Natural killer cell (primary cell): ENCODE measurements at places on chromosomes 5 and 9. TPM values are rescaled to one million over a fixed set of nuclear protein-coding genes. Genes with fewer than 3 reads are reported as not detected.

Gene SLC36A2
- not detected for total RNA-seq

Gene SUB1
- 330 TPM for total RNA-seq

Gene PCDHB15
- total RNA-seq, result not detected

DNA sequence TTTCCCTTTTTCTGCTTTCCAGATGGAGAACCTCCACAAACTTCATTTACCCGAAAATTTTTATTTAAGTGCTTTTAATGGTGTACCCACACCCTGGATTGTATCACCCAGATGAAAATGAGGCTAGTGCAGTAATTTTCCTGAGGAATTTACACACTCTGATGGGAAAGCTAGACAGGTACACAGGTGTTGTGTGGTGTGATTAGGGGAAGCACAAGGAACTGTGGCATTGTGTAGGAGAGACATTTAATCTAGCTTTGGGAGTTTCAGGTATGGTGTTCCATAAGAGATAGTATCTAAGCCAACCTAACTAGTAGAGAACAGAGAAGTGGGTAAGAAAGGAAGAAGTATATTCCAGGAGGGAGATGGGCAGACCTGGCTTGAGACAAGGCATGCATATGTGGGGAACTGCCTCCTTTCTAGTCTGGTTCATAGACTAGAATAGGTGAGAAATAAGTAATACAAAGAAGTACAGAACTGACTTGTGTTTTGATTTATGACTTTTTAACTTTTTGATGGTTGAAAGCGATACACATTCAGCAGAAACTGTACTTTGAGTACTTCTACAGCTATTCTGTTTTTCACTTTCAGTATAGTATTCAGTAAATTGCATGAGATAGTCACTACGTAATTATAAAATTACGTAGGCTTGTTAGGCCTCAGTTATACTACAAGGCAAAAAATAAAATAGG, 22.9 kb upstream of the ROPN1L start:
- H3K4me1 ChIP-seq, result no peaks in the 10 kb centered on the region
- H3K27me3 ChIP-seq, result no peaks in the 10 kb centered on the region
- H3K4me3 ChIP-seq, result no peak overlapping the region
- peaks cover 65% of the 10 kb centered on the region for H3K36me3 ChIP-seq
- no peak overlapping the region for H3K27ac ChIP-seq
- no peak for DNase-seq

DNA sequence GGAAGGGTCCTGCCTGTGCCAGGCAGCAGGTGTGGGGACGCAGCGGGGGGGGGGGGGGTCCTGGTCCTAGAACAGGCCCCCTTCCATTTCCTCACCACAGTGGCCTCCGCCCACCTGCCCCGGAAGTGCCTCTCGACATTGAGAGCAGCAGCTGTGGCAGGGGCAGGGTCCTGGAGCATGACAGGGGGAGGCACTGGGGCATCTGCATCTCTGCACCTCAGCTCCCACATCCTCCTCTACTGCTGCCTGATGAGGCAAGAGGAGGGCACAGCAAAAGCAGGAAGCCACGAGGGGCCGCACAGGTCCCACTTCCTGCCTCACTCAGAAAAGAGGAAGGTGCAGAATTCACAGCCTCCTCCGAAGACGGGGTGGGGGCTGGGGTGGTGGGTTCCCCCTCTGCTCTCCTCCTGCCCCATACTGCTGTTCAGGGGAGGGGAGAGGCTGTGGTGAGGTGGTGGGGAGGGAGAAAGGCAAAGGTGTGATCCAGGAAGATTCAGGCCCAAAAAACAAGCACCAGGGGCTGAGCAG, 14.8 kb downstream of the AKNA start:
- H3K27ac ChIP-seq, result peak overlapping the region; percentile 100
- DNase-seq, result peak; percentile 95
- peak overlapping the region; percentile 6 for H3K4me3 ChIP-seq
- H3K4me1 ChIP-seq, result peaks cover 99% of the 10 kb centered on the region
- peaks cover 83% of the 10 kb centered on the region for H3K36me3 ChIP-seq
- no peaks in the 10 kb centered on the region for H3K27me3 ChIP-seq

GRCh38 chr5:142610176-142611001, 75.5 kb downstream of the FGF1 start:
- H3K4me3 ChIP-seq, result no peak overlapping the region
- no peaks in the 10 kb centered on the region for H3K27me3 ChIP-seq
- H3K4me1 ChIP-seq, result no peaks in the 10 kb centered on the region
- H3K36me3 ChIP-seq, result no peaks in the 10 kb centered on the region

- H3K27me3 ChIP-seq, result peaks cover 13% of the 10 kb centered on the region
- H3K36me3 ChIP-seq, result no peaks in the 10 kb centered on the region
- H3K4me3 ChIP-seq, result no peak overlapping the region
These were observed 26.1 kb downstream of the FAM163B start for GRCh38 chr9:133583111-133583510.

DNA sequence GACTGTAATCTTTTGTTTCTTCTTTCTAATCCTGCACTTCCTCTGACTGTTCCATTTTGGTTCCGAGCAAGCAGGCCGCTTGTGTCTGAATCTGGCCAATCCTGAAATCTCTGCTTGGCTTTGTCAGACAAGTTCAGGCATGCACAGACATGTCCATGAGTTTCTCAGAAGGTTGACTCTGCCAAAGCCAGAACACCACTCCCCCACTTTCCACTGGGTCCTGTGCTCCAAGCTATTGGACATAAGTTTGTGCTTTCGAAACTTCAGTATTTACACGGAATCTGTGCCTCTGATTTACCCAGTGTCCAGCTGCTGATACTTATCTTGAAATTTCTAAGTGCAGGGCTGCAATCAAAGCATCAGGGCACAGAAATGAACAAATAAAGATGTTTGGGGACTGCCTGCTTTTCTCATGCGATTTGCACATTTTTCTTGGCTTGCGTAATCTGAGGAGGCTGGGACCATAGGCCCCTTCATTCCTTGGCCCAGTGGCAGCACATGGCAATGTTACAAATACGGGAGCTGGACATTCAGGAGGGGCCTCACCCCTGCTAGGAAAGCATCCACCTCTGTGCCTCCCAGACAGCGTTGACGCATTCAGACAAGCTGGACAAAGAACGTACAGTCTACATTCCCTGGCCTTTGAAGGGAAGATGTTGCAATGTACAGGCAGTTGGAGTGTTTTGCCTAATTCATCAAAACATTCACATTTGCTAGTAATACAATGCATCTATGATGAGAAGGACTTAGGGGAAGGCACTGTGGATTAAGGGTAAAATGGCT, 209.2 kb upstream of the PAPPA start:
- no peak overlapping the region for H3K27ac ChIP-seq
- no peak for DNase-seq
- no peaks in the 10 kb centered on the region for H3K36me3 ChIP-seq

- H3K4me3 ChIP-seq, result no peak overlapping the region
- H3K27me3 ChIP-seq, result no peaks in the 10 kb centered on the region
- DNase-seq, result no peak
- no peaks in the 10 kb centered on the region for H3K36me3 ChIP-seq
- H3K4me1 ChIP-seq, result no peaks in the 10 kb centered on the region
- no peak overlapping the region for H3K27ac ChIP-seq
These were observed 428.8 kb upstream of the ACTBL2 start for GRCh38 chr5:57911438-57911837.

DNA sequence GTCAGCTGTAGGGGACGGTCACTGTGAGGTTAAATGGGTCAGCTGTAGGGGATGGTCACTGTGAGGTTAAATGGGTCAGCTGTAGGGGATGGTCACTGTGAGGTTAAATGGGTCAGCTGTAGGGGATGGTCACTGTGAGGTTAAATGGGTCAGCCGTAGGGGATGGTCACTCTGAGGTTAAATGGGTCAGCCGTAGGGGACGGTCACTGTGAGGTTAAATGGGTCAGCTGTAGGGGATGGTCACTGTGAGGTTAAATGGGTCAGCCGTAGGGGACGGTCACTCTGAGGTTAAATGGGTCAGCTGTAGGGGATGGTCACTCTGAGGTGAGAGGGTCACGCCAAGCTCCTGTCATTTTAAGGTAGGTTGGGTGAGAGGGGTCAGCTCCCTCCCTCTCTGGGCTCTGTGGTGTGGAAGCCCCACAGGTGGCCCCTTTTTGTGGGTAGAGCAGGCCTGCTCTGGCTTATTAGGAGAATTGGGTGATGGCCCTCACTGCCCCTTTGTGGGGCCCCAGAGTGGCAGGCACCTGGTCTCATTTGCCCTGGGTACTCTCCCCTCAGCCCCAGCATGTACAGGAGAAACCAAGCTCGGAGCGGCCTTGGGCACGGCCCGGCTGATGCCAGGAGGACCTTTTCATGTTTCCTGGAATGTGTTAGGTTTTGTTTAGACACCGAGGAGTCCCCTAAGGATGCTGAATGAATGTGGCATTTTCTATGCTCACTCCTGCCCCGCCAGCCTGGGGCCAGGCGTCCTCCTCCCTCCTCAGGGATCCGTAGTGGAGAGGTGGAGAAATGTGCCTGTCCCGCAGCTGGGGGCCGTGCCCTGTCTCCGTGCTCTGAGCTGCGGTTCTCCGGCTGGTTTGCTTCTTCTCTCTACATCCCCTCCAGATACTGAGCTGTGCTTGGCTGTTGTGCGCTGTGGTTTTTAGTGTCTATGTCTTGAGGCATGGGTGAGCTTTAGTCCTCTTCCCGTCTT, 31.4 kb downstream of the AHRR start:
- no peaks in the 10 kb centered on the region for H3K36me3 ChIP-seq
- no peak for DNase-seq
- no peak overlapping the region for H3K27ac ChIP-seq
- no peaks in the 10 kb centered on the region for H3K27me3 ChIP-seq
- no peak overlapping the region for H3K4me3 ChIP-seq

DNA sequence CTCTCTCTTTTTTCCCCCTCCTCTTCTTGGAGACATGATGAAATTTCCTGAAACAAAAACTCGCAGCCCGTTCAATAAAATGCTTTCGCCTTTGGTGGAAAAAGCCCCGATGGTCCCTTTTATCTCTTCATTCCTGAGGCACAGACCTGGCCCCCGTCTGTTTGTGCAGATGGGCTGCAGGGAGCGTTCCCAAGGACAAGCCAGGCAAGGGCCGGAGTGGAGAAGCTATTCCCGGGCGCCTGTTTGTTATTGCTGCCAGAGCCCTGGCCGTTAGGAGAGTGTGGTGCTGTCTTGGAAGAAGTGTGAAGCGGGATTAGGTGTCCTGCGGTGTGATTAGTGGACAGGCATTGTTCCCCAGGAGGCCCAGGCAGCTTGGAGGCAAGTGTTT, 71.9 kb downstream of the SMIM23 start:
- H3K27me3 ChIP-seq, result no peaks in the 10 kb centered on the region
- no peak for DNase-seq
- H3K4me3 ChIP-seq, result no peak overlapping the region
- H3K4me1 ChIP-seq, result peaks cover 11% of the 10 kb centered on the region
- H3K36me3 ChIP-seq, result peaks cover 4% of the 10 kb centered on the region

DNA sequence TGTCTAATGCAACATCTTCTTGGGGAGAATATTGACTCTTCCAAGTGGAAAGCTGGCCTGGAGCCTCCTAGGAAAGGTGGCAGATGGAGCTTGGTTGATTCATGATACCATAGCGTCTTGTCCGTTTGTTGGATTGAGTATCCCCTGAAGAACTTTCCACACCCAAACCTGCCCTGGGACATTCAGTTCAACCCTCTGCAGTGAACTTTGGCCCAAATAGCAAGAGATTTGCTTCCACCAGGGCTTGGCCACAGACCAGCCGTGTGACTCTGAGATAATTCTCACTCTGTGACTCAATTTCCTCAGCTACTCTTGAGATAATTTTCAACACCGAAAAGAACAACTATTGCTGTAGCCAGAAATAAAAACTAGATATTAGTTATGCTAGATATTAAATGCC, 108.0 kb upstream of the RAD23B start:
- H3K36me3 ChIP-seq, result no peaks in the 10 kb centered on the region
- peaks cover 18% of the 10 kb centered on the region for H3K4me1 ChIP-seq
- H3K4me3 ChIP-seq, result no peak overlapping the region
- H3K27ac ChIP-seq, result peak overlapping the region; percentile 75
- peak; percentile 25 for DNase-seq

GRCh38 chr9:112544477-112544876, 57.9 kb downstream of the KIAA1958 start:
- H3K4me1 ChIP-seq, result peaks cover 8% of the 10 kb centered on the region
- no peak for DNase-seq
- H3K27ac ChIP-seq, result no peak overlapping the region
- no peaks in the 10 kb centered on the region for H3K36me3 ChIP-seq
- H3K27me3 ChIP-seq, result no peaks in the 10 kb centered on the region
- H3K4me3 ChIP-seq, result no peak overlapping the region

- no peak for DNase-seq
- no peaks in the 10 kb centered on the region for H3K36me3 ChIP-seq
- H3K4me1 ChIP-seq, result no peaks in the 10 kb centered on the region
- H3K27me3 ChIP-seq, result no peaks in the 10 kb centered on the region
These were observed 17.6 kb upstream of the VDAC1 start for GRCh38 chr5:134022333-134022732.

DNA sequence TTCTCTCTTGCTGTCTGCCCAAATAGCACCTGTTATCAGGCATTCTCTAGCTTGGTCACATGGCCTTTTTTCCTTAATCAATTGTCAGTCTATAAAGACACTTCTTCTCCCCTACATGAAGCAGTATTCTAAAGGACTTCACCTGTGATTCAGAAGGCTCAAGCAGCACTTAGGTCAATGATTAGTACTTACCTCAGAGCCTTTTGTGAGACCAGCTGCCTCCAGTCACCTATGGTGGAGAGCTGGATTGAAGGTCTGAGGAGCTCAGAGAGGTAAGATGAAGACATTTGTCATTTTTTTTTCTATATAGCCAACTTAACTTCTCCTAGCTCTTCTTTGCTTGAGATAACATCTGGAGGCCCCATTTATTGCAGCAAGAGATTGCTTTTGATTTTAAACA, 278.3 kb upstream of the PCSK5 start:
- H3K27me3 ChIP-seq, result no peaks in the 10 kb centered on the region
- H3K4me1 ChIP-seq, result no peaks in the 10 kb centered on the region
- H3K27ac ChIP-seq, result no peak overlapping the region
- DNase-seq, result no peak
- no peaks in the 10 kb centered on the region for H3K36me3 ChIP-seq

GRCh38 chr5:37751227-37751626, 88.6 kb downstream of the GDNF start:
- H3K27me3 ChIP-seq, result no peaks in the 10 kb centered on the region
- H3K27ac ChIP-seq, result no peak overlapping the region
- peaks cover 2% of the 10 kb centered on the region for H3K36me3 ChIP-seq
- no peak for DNase-seq

DNA sequence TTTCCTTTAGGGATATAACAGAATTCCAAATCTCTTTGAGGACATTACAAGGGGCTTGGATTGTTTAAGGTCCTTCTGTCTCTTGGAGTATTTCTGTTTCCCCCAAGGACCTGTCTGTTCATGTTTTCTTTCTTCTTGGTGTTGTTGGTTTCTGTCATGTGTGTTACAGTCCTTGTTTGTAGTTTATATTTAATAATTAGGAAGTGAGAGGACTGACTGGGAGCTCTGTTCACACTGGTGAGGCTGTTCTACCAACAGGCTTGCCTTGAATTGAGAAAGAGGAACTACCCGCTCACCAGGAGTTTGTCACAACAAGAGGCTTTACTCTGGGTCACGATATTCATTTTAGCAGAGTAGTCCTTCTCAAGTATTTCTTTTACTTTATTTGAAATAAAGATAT, 119.2 kb upstream of the SV2C start:
- no peaks in the 10 kb centered on the region for H3K36me3 ChIP-seq
- peaks cover 2% of the 10 kb centered on the region for H3K27me3 ChIP-seq
- DNase-seq, result no peak
- H3K4me3 ChIP-seq, result no peak overlapping the region
- H3K27ac ChIP-seq, result peak overlapping the region; percentile 8
